ENCODE measurements at places on chromosomes 7 and 10.
A peak's percentile ranks its signal among the peaks of the same experiment; 100 is the strongest.

DNA sequence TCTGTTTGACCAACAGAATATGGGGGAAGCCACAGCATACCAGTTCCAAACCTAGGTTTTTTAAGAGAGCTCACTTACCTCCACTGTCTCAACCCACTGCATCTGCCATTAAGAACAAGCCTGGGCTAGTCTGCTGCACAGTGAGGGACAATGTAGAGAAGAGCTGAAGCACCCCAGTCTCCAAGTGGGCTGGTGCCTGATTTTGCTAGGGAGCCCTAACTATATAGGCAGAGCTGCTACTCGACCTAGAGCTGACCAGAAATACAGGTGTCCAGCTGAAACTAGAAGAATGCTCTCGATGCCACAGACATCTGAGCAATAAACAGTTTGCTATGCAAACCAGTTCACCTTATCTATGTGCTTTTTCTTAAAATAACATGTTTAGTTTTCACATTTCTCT, 106.9 kb upstream of the BET1 start:
- no peak for DNase-seq

DNA sequence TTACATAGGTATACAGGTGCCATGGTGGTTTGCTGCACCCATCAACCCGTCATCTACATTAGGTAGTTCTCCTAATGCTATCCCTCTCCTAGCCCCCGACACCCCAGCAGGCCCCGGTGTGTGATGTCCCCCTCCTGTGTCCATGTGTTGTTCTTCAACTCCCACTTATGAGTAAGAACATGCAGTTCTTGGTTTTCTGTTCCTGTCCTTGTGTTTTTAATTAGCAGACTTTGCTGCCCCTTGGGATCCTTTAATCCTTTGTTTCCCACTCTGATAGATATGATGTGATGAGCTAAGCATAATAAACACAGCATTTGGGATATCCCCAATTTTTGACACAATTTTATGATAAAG, 71.1 kb upstream of the PALS2 start:
- no peak for DNase-seq

- peak; percentile 70 for DNase-seq
These were observed 31.8 kb downstream of the GSTO2 start for GRCh38 chr10:104300736-104301292.

DNA sequence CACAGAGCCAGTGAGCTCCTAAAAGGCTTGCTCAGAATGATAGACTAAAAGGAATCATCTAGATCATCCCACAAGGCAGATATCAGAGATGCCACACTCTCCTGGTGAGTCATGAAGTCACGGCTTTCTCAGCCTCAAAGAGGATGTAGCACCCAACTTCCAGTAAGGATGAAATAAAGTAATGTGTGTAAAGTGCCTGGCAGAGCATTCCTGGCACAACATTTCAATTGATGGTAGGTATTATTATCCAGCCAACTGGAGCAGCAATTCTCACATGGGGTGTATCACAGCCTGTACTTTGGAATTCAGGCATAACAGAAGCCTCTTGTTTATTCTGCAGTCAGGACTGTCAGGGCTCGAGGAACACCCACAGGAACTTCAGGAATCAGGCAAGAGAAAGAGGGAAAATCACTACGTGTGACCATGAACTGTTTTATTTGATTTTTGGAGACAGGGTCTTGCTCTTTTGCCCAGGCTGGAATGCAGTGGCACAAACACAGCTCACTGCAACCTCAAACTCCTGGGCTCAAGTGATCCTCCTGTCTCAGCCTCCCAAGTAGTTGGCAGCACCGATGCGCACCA, 5.3 kb upstream of the NAT16 start:
- no peak for DNase-seq

DNA sequence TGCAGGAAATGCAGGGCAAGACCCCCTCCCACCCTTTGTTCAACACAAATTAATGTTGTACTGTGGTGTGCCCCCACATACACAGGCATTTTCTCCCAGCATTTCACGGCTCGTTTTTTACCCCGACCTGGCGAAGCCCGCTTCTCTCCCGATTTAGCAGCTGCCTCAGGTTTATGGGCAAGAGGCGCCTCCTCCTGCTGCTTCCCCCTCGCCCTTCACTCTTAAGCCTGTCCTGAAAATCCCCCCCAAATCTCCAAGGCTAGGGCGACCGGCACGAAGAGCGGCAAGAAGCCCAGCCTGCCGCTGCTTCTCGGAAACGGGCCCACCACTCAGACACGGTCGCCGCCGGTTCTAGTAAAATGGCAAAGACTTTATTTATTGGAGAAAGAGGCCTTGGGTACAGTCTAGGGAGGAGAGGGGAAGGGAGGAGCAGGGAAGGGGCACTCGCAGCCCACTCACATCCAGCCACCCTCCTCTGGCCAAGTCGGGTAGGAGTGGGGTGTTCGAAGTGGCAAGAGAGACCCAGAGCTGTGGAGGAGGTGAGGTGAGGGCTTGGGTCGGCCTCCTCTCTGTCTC, 3.3 kb downstream of the LBX1 start:
- no peak for DNase-seq

GRCh38 chr10:70247360-70247759, 14.1 kb upstream of the PPA1 start:
- DNase-seq: no peak

DNA sequence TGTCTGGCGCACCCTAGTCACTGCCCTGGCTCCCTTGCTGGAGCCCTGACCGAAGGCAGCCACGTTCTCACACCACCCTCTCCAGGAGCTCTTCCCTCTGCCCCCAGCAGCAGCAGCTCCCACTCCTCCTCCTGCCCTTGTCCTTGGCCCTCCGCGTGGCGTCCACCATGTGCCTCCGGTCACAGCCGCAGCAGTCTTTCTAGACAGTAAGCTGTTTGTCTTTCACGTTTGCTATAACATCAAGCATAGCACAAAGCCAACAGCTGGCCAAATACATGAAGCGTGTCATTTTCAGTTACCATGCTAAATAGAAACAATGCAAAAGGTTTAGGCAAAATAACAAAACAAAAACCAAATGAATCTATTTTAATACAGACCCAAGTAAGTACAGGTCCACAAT, 3.3 kb downstream of the PITRM1 start:
- DNase-seq: no peak

- no peak for DNase-seq
These were observed 334.8 kb upstream of the GALNT17 start for GRCh38 chr7:70797109-70797514.

GRCh38 chr10:99648717-99649116, 10.6 kb upstream of the ENTPD7 start:
- no peak for DNase-seq

- no peak for DNase-seq
These were observed 228.3 kb downstream of the ADARB2 start for GRCh38 chr10:1509011-1509530.

DNA sequence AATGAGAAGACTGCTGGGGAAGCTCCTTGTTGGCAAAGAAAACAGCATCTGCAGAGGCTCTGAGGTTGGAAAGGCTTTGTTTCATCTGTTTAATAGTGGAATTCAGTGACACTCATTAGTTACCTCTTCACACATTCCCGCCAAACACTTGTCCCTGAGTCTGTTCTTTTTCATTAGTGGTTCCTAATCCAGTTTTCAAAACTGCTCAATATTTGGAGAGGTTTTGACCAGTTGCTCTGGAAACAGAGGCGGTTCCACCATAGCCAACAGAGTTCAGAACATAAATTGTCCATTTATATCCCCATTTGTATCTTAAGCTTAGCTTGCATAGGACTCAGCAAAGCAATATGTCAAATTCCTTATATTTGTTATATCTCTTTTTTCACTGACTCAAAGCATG, 754.6 kb downstream of the AUTS2 start:
- DNase-seq: no peak

DNA sequence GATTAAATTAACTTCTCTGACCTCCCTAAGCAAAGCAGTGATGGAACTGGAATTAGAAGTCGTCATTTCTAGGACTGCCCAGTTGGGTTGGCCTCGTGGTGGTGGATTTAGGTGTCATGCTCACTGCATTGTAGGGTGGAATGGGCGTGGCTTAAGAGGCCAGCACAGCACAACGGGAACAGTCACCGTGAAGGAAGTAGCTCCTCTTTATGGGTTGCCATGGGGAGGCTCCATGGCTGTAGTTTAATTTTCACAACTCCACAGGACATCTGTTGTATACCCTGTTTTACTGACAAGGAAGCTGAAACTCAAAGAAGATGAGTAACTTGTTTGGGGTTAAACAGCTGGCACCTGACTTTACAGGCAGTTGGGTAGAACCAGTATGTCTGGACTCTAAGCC, 208.3 kb downstream of the CELF2 start:
- no peak for DNase-seq

DNA sequence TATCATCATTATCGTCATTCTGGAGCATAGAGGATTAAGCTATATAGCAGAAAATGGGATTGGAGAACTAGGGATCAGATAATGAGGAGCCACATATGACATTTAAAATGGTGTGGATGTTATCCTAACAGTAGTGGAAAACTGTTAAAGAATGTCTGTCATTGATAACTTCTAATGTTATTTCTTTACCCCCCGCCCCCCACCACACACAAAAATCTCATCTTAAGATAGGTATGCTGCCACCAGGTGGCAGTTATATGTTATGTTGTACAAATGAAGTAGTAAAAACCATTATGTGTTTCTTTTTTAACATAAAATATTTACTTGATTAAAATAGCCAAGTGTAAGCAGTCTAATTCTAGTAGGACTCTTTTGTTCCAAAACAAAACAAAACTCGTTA, 13.0 kb downstream of the AKAP9 start:
- DNase-seq: no peak

DNA sequence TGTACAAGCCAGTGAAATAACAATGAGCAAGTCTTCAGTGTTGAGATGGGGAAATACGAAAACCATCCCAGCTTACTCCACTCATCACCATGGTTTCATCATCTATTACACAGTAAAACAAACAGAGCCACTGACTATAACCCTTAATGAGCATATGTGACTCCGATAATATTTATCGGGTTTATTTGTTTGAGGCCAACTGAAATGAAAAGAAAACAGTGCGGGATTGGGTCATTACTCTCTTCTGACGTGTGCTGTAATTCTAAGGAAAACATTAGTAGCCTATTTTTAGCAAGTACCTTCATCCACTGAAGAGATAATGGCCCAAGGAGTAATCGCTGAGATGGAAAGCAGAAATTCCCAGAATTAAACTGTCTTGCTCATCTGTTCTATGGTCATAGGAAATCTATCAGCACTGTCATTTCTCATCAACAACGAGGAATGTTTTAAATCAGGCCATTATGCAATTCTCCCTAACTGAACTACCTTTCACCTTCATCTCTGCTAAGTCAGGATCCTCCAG, 716.5 kb downstream of the INHBA start:
- DNase-seq: no peak

DNA sequence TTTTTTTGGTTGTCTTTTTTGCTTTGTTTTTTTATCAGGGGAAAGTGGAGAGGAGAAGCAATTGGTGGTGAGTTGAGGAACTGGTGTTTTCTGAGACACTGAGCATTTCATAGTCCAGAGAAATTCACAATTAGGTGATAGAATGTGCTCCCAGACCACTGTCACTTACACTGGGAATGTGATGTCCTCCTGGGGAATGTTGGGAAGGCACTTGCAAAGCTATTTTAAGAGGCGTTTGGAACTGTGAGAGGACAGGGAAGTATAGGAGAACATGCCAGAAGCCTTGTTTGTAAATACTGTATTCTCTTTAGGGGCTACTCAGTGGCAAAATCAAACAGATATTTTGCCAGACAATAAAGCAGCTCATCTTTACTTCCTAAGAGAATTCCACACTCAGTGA, 16.0 kb downstream of the CHRM2 start:
- no peak for DNase-seq

DNA sequence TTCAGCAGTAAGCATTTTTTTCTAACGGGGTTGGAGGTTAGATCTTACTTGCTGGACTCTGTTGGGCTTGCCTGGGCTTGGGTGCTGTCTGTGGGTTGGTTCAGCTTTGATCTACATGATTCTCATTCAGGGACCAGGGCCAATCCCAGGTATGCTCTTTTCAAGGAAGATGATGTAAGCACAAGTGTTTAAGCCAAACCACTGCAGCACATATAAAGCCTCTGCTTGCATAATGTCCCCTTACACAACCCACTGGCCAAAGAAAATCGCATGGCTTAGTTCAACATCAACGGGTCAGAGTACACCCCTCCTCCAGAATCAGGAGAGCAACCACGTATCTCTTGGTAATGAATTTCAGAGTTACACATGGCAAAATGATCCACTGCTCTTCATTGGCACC, 83.9 kb downstream of the DNAJB9 start:
- DNase-seq: no peak

DNA sequence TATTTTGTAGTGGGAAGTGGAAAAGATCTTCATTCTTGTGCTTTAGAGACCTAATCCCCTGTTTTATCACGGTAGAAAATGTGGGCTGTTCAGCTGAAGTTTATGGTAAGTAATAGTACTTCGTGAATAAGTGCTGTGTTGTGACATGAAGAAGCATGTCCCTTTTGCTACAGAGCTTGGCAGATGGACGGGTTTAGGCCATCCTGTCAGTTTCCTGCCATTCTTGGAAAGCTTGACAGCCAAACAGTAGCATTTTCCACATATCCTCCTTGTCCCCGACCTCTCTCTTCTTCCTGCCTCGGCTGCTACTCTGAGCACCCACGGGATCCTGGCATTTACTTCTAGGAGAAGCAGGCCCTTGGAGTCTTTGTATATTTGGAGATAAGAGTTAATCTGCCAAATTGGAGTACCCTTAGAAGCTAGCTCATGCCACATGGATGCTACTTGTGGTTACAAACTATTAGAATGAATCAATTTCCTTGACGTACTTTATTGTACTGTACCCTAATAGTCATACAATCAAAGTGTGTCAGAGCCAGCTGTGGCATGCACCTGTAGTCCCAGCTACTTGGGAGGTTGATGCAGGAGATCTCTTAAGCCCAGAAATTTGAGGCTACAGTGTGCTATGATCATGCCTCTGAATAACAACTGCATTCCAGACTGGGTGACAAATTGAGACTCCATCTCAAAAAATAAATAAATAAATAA, 39.2 kb downstream of the PNLIPRP3 start:
- no peak for DNase-seq

- DNase-seq: no peak
These were observed 102.8 kb upstream of the RET start for GRCh38 chr10:42973870-42974692.

GRCh38 chr10:117617659-117618058, 75.1 kb downstream of the EMX2 start:
- DNase-seq: no peak

DNA sequence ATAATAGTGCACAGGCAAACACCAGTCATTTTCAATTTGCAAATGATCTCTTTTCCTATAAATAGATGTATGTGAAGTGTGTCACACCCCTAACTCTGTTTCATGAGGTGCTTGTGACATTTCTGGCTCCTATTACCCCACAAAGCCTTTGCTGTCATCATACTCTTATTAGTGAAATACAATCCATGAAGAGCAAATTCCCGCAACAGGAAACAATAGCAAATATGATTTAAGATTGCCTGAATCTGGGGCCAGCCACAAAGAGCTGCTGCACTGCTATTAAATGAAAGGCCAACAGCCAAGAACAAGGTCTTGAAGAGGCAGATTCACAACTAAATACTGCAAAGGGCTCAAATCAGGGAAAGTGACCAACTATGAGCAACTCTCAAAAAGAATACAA, 96.3 kb upstream of the CAV2 start:
- DNase-seq: no peak

- no peak for DNase-seq
These were observed 13.6 kb upstream of the UCMA start for GRCh38 chr10:13247784-13248183.

- no peak for DNase-seq
These were observed 28.9 kb upstream of the EZH2 start for GRCh38 chr7:148912758-148913541.

All from NCI-H1105 (cell line).